ENCODE measurements at places on chromosomes 2 and 18.
A peak's percentile ranks its signal among the peaks of the same experiment; 100 is the strongest.

GRCh38 chr2:136122661-136123060 lies 4.7 kb upstream of the CXCR4 start:
- DNase-seq, result no peak

- no peak for DNase-seq
These were observed 103.5 kb downstream of the SMIM21 start for GRCh38 chr18:75323821-75324585.

GRCh38 chr2:239150125-239151011 lies 250.5 kb downstream of the HDAC4 start:
- no peak for DNase-seq

- DNase-seq, result no peak
These were observed 240.6 kb upstream of the CXCR4 start for GRCh38 chr2:136358576-136358975.

DNA sequence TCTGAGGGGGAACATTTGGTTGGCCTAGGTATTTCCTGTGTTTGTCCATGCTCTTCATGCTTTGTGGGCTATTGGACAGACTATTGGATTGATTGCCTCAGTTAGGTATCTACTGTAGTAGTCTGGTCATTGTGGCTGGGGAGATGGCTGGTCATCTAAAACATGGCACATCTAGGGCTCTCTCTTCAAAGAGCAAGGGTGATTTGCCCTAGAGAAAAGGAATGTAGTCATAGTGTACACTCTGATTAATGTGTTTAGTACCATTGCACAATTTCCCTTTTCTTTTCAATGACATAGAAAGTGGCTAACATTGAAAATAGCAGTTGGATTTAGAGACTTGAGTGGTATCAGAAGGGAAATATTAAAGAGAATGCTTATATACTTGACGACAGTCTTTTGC lies 114.3 kb downstream of the LCLAT1 start:
- DNase-seq, result no peak

DNA sequence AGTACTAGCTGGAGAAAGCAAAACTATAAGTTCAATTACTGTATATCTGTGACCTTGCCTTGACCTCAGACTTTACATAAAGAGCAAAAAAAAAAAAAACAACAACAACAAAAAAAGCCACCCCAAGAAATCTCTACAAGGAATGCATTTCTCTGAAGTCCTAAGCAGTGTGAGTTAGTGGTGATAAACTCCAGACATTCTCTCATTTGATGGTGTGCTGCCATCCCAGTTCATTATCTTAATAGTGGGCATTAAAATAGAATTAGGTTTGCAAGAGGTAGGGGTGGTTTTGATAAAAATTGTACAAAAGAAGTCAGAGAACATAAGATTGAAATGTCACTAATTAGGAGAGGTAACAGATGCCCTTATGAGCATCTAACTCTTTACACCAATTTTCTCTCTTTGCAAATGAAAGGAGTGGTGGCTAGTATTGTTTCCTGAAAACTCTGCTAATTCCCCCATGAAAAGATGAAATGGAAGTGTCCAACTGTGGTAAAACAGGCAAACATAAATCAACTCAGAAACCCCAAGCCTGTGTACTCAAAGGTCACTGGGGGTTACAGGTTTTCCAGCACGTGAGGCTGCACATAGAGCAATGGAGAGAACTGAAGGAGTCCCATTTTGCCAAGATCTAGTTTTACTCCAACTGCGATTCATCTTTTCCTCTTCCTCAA lies 131.9 kb downstream of the MEIS1 start:
- no peak for DNase-seq

DNA sequence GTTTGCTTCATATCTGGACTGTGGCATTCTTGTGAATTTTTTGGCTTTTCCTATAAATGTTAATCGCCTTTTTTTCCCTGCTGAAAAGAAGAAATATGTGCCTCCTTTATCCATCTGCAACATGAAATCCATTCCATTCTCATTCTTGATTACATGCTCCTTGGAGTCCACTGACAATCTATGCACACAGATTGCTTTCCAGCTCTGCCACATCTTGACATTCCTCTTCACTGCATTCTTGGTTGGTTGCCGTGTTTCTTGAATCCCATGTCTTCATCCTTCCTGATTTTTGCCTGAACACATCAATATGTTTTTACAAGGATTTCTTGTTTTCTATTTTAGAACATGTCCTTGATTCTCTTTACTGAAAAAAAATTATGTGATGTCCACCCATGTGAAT lies 26.7 kb upstream of the BIRC6 start:
- DNase-seq, result no peak

DNA sequence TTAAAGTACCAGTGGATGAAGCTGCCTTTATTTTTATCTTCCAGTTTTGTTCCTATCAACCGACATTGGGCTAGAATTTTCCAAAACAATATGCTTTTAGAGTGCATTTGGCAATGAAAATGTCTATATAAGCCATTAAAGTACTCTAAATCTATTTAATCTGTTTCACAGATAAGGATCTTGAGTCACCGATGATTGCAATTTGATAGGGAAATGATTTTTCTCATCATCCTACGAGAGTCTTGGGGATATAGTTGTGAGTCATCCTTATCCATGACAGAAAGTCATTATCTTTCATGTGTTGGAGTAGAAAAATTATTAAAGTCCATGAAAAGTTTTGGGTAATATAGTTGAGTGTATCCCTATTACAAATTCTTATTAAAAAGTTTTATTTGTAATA lies 26.1 kb downstream of the SLC39A10 start:
- DNase-seq, result no peak

DNA sequence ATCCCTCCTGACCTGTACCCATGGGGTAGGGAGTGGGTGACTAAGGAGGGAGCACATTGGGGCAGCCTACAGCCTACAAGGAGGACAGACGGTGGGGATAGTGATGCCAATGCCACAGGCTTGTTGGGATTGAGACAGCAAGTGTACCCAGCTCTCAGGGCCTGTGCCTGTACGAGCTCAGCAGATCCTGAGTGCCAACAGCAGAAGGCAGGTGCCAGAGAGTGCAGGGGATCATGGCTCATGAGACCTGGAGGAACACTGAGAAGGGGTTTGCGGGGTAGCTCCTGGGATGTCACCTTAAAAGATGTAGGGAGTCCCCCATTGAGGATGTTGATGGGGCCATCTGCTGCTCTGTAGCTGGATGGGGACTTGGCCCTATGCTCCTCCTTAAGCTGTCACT lies 10.3 kb upstream of the SNED1 start:
- DNase-seq, result no peak

DNA sequence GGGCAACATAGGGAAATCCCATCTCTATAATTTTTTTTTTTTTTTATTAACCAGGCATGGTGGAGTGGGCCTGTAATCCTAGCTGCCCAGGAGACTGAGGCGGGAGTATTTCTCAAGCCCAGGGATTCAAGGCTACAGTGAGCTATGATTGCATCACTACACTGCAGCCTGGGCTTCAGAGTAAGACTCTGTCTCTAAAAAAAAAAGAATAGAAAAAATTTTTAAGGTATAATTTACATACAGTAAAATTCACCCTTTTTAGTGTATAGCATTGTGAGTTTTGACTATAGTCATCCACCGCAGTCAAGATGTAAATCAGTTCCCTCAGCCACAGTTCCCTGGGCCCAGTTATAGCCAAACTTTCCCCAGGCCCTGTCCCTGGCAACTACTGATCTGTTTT lies 57.1 kb upstream of the MSH6 start:
- no peak for DNase-seq

DNA sequence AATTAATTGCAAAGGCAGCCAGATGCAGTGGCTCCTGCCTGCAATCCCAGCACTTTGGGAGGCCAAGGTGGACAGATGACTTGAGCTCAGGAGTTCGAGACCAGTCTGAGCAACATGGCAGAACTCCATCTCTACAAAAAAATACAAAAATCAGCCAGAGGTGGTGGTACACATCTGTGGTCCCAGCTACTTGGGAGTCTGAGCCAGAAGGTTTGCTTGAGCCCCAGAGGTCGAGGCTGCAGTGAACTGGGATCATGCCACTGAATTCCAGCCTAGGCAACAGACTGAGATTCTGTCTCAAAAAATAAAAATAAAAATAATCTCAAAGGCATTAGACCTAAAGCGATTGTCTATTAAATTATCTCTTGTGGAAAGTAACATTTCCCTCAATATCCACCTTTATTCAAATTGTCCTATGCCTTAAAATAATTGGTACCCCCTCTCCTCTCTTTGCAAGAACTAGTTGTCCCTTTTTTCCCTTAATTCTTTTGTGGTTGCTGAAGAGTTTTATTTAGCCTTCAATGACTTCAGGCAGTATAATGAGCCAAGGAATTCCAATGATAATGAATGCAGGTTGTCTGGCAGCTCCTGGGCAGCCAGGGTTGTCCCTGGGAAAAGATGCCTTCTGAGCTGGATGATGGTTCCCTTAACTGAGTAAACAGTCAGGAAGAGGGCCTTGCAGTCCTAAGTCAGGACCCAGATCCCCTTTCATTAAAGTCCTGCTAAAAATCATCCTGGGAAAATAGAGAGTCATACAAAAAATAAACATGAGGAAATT lies 32.2 kb downstream of the GPR75 start:
- DNase-seq, result no peak

GRCh38 chr18:21362831-21363230 lies 120.8 kb downstream of the GREB1L start:
- DNase-seq, result no peak

GRCh38 chr2:111896024-111896423 lies 2.4 kb upstream of the MERTK start:
- DNase-seq, result no peak

GRCh38 chr2:45280794-45281193 lies 271.5 kb upstream of the SIX2 start:
- no peak for DNase-seq

DNA sequence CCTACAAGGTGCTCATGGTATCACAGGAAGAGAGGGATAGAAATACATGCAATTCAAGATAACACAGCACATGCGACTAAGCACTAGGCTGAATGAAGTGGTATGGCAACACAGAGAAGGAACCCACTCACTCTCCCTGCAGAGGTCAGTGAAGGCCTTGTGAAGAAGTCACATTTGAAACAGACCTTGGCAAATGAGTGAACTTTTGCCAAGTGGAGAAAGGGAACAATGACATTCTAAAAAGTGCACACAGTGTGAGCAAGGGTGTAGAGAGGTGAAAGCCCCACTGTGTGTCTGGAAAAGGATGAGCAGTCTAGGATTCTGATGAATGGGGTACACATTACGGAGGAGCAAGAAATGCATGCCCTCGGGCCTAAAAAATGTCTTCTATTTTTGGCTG lies 23.3 kb downstream of the KLF7 start:
- no peak for DNase-seq

GRCh38 chr18:54983041-54983686 lies 23.9 kb upstream of the CCDC68 start:
- DNase-seq, result peak; percentile 74

- DNase-seq, result no peak
These were observed 13.9 kb downstream of the ASB18 start for GRCh38 chr2:236250286-236250685.

All from NCI-H510A treated with DMSO at 0.1 percent for 48 hours (cell line).